Activated CD4-positive, alpha-beta T cell treated with anti-CD3 and anti-CD28 coated beads, Interleukin-2, amount 50 U/mL, for 4 hours (primary cell): ENCODE measurements at places on chromosomes 6 and 20.

DNA sequence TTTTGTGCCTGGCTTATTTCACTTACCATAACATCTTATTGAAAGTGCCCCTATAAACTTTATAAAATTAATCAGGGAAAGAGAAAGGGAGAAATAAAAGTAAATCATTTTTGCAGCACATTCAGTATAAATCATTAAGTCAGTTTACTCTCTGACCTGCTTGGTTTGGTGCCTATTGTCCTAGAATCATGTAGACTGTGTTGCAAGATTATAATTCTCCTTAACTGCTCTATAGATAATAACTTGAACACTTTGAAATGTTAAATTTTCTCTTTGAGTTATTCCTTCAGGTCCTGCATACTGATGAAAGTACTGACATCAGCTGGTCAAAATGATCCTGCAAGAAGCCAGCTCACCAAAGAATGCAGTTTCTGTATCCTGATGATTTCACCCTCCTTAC, 969.6 kb upstream of the GJE1 start:
- no peak for DNase-seq

- DNase-seq = no peak
These were observed 2.1 kb downstream of the COL12A1 start for GRCh38 chr6:75203721-75204120.

DNA sequence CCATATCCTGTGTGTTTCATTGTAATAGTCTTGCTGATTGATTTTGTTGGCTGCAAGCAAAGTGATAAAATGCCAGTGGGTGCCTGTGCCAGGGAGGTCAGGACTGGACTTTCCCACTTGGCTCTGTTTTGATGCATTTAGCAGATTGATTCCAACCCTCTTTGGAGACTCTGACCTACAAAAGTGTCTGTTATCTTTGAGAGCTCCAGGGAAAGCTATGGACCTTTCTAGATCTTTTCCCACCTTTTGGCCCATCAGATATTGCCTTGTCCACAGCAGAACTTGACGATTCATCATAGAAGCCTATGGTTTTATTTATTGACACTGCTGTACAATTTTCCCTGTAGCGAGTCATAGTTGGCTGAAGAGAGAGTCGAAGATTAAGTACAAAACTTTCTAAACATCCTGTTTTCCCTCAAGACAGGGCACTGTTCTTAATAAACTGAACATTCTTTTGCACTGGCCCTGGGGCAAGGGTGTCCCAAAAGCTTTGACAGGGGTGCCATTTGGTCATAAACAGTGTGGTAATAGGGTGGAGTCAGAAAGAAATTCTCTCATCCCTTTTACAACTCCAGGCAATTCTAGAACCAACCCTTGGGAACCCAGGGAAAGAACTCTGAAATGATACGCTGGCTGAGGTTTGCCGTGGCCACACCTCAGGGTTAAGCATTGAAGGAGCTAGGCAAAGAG, 53.7 kb downstream of the E2F3 start:
- DNase-seq = no peak

GRCh38 chr6:154632119-154632518, 101.1 kb upstream of the SCAF8 start:
- no peak for DNase-seq
